Naive B cell (primary cell): ENCODE measurements at places on chromosomes 13 and 19. TPM values are rescaled to one million over a fixed set of nuclear protein-coding genes. Genes with fewer than 3 reads are reported as not detected.

DNA sequence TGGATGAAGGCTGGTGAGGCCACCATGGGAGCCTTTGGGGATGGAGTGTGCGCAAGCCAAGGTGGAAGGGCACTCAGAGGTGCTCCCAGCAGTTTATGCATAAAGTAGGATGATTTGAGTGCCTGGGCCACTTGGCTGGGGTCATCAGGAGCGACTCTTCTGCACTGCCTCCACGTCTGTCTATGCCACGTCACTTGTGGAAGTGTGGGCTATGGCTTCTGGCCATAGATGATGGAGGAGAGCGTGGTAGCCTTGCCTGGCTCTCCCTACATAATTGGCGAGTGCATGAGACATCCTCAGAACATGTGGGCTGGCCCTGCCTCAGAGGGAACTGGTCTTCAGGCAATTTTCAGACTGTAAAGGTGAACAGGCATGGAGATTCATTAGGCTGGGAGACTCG is 182.9 kb downstream of the TEX29 start:
- no peak overlapping the region for H3K27ac ChIP-seq
- no peaks in the 10 kb centered on the region for H3K36me3 ChIP-seq
- H3K27me3 ChIP-seq = peaks cover 12% of the 10 kb centered on the region
- H3K4me3 ChIP-seq = no peak overlapping the region

GRCh38 chr13:82370316-82370715 is 1512.0 kb downstream of the SLITRK1 start:
- no peaks in the 10 kb centered on the region for H3K36me3 ChIP-seq
- H3K4me3 ChIP-seq = no peak overlapping the region
- no peak for DNase-seq
- no peak overlapping the region for H3K27ac ChIP-seq
- H3K4me1 ChIP-seq = no peaks in the 10 kb centered on the region

Gene SLC8A2
- not detected for polyA plus RNA-seq

Gene ZNF69
- polyA plus RNA-seq = 0.36 TPM

Gene TGFBR3L
- polyA plus RNA-seq = not detected
